Lung microvascular endothelial cell (primary cell): ENCODE measurements at places on chromosomes 7 and 10. TPM values are rescaled to one million over a fixed set of nuclear protein-coding genes. Genes with fewer than 3 reads are reported as not detected.

Gene LDB1
- total RNA-seq, result 31.4 and 41.1 TPM in 2 replicates

Gene ADCY1
- total RNA-seq, result 0.40 and 0.44 TPM in 2 replicates

Gene MYL10
- total RNA-seq, result not detected in 2 replicates

Gene BHLHA15
- 0.20 and 0.44 TPM in 2 replicates for total RNA-seq

Gene ELN
- 4.6 and 15.5 TPM in 2 replicates for total RNA-seq
